Brain pericyte (primary cell): ENCODE measurements at places on chromosomes 7 and 10.
A peak's percentile ranks its signal among the peaks of the same experiment; 100 is the strongest.

- DNase-seq = peak; percentile 68
Observed at GRCh38 chr10:110530131-110530831, 32.6 kb downstream of the DUSP5 start.

GRCh38 chr10:31073996-31074721 is 42.5 kb upstream of the ZNF438 start:
- DNase-seq = no peak

- DNase-seq = no peak
Observed at GRCh38 chr7:135245226-135246190, 11.9 kb downstream of the STRA8 start.

DNA sequence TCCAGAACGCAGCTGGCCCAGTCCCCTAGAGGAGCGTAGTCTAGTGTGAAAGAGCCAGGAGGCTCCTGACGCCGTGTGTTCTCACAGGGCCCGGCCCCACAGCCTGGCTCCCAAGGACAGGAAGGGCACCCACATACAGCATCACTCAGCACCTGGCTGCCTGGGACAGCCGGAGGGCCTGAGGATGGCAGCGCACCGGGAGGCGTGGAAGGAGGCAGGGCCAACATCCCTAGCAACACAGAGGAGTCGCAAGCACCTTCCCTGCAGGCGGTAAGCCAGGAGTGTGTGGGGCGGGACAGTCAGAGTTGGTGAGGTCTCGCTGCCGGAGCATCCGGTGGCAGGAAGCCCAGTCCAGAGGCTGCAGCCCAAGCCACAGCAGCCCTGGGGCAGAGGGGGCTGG is 125.8 kb downstream of the MAD1L1 start:
- no peak for DNase-seq

- DNase-seq = no peak
Observed at GRCh38 chr7:26655781-26656180, 208.6 kb downstream of the SKAP2 start.

DNA sequence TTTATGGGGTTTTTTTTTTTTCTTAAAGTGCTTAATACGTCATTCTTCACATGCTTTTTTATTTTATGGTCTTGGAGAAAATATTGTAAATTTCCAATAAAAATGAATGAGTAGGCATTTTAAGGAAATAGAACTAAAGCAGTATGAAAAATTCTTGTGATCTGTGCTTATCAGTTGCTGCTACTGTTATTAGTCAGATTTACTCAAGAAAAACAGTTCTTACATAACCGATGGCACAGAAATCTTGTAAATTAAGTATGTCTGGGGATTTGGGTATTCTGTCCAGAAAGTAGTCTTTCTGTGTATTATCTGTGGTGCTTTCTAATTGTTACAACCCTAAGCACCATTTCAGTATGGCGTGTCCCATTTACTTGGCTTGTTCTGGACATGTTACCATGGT is 64.7 kb downstream of the LRGUK start:
- no peak for DNase-seq

- DNase-seq = no peak
Observed at GRCh38 chr10:58385784-58386112, 538 bp downstream of the TFAM start.

DNA sequence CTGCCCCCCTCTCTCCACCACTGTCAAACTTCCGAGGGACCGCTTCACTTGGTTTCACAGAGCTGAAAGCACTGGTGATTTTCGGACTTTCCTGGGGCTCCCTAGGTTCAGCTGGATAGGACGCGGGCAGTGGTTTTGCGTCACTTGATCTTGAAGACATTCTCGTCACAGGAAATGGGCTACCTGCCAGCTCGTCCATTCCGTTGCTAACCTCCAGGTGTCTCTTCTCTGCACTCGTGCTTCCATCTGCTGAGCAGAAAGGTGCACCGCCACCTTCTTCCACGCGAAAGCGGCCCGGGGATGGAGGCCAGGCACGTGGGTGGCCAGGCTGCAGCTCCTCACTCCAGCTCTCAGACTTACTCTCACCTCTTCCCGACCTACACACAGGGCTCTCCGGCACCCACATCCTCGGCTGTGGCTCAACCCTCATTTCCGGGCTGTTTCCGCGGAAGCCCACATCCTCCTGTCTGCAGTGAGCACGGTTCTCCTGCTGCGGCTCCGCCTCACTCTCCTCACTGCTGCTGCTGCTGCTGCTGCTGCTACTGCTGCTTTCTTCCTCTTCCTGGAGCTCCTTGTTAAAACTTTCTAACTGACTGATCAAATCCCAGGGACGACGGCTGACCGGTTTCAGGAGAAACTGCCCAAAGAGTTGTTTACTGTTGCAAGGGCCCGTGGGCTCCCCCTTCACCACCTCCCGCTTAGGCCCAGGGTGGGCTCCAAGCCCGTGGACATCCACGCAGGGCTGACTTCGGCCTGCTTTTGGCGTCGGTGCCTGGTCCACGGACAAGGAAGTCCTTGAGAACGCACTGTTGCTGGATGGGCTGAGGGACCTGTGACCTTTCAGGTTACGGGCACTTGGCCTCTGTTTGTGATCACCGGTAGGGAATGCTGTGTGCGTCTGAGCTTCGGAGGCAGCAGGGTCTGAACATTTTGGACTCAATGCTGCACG is 32.1 kb downstream of the JCAD start:
- no peak for DNase-seq

DNA sequence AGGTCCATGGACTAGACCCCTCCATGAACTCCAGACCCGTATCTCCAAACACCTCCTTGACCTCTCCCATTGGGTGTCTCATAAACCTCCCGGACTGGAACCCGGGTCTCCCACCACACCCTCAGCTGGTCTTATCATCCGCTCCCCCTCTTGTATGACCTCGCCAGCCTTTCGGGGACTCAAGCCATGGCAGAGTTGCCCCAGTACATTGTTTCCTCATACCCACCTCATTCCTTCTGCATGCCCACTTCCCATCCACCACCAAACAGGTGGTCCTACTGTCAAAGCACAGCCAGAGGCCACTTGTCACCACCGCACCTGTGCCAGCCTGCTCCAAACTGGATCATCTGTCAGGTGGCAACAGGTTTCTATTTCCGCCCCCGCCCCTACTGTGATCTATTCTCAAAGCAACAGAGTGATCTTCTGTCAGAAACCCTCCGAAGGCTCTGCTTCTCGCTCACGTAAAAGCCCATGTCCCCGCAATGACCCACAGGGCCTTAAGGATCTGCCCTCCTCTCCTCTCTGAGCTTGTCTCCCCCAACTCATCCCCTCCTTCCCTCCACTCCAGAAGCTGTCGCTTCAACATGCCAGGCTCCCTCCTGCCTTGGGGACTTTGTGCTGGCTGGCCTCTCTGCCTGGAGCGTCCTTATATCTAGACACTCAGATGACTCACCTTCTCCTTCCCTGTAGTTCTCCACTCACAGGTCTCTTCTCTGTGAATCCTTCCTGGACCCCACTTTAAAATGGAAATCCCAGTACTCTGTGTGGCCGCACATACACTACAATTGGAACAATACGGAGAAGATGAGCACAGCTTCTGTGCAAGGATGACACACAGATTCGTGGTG is 22.8 kb upstream of the PRKAG2 start:
- DNase-seq = no peak

DNA sequence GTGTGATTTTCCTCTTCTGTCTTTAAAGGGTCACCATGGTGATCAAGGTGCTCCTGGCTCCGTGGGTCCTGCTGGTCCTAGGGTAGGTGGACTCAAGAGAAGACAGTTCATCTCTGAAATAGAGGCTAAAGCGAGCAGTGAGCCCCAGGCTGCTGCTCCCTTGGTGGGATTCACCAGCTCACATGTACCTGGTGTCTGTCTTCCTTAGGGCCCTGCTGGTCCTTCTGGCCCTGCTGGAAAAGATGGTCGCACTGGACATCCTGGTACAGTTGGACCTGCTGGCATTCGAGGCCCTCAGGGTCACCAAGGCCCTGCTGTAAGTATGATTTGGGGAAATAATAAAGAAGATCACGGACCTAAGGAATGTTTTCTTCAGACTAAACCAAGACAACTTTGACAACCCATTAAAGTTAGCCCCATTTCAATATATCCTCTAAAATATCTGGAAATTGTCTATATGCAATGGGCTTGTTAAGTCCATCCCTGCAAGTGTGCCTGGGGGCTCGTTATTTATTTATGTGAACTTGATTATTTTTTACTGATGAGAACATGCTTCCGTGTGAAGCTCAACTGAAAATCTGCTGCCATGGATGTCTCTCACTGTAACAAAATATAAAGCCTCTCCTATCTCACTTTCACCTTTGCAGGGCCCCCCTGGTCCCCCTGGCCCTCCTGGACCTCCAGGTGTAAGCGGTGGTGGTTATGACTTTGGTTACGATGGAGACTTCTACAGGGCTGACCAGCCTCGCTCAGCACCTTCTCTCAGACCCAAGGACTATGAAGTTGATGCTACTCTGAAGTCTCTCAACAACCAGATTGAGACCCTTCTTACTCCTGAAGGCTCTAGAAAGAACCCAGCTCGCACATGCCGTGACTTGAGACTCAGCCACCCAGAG is 32.5 kb downstream of the COL1A2 start:
- no peak for DNase-seq

GRCh38 chr7:50207686-50208255 is 96.7 kb upstream of the IKZF1 start:
- no peak for DNase-seq

DNA sequence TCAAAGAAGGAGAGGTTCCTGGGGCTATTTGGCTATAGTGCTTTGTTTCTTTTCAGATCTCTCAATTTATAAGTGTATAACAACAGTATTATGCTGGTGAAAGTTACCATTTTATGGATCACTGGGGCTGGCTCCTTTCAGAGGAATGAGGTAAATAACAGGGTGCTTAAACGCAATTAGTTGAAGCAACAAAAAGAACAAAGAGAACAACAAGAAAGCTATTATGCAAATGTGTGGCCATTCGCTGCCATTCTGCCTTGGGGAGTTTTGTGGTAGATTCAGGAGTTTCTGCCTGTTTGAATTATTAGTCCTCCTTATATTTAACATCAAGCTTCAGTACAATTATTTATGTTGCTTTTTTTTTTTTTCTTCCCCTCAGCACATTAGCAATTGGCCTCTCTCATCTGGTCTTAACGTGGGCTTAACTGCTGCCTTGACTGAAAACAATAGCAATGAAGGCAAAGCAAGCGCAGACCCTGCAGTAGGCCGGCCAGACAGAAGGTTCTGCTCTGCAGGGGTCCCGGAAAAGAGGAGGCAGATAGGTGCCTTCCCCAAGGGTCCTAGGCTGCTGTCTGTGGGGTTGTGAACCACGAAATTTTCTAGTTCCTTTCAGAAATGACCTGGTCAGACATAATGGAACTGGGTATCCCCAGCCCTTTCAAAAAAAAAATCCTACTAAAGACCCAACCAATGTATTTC is 339.9 kb upstream of the PODXL start:
- DNase-seq = no peak

DNA sequence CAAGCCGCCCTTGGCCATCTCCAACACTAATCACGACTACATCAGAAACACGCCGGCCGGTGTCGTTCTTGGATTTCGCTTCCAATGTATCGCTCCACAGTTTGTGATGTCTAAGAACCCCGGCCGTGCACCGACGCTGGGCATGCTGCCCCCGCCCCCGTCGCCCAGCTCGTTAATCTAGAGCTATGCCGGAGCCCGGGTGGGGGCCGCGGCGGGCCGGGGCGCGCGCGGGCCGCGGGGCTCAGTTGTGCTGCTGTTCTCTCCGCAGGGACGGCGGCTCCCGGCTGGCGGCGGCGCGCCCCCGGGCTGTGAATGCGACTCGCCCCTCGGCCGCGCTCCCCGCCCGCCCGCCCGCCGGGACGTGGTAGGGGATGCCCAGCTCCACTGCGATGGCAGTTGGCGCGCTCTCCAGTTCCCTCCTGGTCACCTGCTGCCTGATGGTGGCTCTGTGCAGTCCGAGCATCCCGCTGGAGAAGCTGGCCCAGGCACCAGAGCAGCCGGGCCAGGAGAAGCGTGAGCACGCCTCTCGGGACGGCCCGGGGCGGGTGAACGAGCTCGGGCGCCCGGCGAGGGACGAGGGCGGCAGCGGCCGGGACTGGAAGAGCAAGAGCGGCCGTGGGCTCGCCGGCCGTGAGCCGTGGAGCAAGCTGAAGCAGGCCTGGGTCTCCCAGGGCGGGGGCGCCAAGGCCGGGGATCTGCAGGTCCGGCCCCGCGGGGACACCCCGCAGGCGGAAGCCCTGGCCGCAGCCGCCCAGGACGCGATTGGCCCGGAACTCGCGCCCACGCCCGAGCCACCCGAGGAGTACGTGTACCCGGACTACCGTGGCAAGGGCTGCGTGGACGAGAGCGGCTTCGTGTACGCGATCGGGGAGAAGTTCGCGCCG is 1.9 kb downstream of the VWC2 start:
- no peak for DNase-seq

DNA sequence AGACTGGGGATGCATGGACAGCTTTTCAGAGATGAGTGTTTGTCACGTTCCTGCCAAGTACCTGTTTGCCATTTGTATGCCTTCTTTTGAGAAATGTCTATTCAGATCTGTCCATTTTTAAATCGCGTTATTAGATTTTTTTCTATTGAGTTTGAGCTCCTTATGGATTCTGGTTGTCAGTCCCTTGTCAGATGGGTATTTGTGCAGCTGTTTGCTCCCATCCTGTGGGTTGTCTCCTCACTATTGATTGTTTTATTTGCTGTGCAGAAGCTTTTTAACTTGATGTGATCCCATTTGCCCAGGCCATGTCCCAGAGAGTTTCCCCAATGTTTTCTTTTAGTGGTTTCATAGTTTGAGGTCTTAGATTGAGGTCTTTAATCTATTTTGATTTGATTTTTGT is 5.5 kb upstream of the PRKAR1B start:
- DNase-seq = no peak

DNA sequence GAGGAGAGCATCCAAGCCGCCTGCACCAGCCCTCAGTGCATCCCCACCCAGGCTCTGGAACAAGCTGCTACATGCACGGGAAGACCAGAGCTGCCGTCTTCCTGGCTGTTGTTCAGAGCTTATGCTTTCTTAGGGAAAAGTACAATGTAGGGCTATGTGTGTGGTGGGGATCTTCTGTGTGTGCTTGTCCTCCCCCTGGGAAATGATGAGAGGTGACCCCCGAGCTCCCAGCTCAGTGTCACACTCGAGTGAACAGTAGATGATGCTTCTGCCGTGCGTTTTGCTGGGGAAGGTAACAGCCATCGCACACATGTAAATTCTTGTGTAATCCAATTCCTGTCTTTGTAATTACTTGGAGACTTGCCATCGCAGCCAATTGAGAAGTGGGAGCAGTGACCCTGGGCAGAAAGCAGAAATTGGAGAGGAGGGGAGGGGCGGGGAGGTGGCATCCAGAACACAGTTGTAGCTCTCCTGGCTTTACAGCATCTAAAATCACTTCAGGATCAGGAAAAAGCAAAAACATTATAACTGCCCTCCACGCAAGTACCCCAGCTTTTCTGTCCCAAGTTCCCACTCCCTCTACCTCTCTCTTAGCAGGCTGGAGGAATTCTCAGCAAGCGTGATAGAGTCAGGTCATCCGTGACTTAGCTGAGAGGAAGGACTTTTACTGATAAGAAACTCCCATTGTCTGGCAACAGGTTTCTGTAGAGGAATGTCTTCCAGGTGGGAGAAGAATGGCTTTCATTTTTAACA is 149.6 kb downstream of the TCF7L2 start:
- no peak for DNase-seq

GRCh38 chr7:34396437-34397064 is 261.5 kb upstream of the NPSR1 start:
- no peak for DNase-seq
